ENCODE measurements at places on chromosomes 4 and X.
A peak's percentile ranks its signal among the peaks of the same experiment; 100 is the strongest.

DNA sequence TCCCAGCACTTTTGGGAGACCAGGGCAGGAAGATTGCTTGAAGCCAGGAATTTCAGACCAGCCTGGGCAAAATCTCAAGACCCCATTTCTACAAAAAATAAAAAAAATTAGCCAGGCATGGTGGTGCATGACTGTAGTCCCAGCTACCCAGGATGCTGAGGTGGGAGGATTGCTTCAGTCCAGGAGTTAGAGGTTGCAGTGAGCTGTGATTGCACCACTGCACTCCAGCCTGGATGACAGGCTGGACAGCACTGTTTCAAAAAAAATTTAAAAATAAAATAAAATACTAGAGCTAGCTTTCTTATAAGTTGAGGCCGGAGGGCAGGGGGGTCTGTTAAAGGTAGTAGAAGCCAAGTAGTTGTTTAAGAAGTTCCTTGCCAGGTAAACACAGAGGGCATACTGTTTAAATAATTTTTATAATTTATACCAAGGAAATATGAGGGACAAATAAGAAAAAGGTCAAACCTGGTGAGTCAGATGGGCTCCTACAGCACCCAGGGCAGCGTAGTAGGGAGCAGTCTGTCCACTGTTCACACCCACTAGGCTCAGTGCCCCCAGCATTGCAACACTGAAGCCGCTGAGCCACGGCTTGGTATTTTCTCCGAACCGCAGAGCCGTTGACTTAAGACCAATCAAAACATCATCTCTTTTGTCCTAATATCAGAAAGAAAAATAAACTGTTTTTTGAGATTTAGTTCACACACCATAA is 17.3 kb downstream of the COQ2 start:
- no peak for DNase-seq

DNA sequence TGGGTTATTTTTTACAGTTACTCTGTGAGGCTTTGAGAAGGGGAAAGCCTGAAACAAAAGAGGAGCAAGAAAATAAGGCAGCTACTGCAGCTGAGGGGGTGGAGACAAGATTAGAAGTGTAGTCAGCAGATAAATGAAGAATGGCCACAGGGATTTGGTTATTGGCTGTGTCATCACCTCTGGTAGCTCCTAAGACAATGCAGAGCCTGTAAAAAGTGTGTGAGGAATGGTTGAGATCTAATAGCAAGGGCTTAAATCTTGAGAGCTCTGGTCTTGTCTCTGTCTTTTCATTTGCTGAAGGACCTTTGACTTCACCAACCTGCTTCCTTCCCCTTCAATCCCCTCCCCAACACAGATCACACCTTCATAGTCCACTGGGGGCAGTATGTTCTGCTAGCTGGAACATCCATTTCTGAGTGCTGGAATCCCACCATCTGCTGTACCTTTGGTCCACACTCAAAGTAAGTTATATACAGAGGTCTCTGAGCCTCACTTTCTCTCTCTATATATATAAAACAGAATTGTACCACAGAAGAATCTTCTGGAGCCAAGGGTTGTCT is 213.7 kb upstream of the ZIC3 start:
- DNase-seq: no peak

DNA sequence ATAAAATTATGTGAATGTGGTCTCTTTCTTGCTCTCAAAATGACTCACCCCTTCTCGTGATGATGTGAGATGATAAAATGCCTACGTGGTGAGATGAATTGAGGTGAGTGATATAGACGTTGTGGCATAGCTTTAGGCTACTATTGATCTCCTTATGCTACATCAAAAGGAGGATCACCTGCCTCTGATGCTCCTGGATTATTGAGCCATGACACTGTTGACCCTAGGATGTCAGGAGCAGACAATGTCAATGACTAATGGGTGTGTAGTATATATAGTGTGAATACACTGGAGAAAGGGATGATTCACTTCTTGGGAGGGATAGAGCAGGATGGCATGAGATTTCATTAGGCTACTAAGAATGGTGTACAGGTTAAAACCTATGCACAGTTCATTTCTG is 210.7 kb upstream of the PRPS2 start:
- DNase-seq: no peak

- DNase-seq: peak; percentile 24
Observed at GRCh38 chr4:36285784-36286480, 4.5 kb downstream of the DTHD1 start.

DNA sequence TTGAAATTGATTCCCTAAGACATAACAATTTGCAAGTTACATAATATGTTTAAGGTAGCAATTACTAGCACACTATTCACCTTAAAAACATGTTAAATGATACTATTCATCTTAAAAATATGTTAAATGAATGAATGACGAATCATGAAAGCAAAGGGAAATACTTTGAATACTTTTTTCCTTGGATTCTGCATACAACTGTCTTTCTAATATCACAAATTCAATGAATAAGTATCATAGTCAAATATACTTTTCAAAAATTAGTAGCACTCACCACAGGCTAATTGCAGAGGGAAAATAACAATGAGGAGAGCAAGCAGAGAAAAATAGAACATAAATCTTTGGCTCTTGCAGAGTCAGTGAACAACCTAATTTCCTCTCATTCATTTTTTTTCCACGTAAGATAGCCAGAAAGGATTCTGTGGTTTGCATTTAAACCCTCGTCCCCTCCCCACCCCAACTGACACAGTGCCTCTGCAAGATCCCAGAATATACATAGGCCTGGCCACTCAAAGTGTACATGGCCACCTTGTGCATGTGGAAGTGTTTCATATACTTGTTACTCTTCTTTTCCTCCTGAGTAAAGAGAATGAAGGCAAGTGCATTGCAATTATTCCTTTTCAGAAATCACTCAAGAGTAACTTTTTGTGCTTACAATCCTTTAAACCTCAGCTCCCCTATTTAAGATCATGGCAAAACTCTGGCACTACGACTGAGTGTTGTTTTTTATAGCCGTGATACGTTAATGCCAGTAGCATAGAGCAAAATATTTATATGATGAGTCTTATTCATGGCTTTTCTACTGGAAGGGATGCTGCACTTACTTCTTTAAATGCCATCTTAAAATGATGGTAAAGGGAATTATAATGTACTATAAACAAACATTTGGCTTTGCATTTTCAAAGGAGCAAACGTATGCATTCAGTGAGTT is 236.4 kb downstream of the PDGFC start:
- no peak for DNase-seq

- DNase-seq: no peak
Observed at GRCh38 chrX:54758114-54759055, 39.7 kb downstream of the ITIH6 start.

DNA sequence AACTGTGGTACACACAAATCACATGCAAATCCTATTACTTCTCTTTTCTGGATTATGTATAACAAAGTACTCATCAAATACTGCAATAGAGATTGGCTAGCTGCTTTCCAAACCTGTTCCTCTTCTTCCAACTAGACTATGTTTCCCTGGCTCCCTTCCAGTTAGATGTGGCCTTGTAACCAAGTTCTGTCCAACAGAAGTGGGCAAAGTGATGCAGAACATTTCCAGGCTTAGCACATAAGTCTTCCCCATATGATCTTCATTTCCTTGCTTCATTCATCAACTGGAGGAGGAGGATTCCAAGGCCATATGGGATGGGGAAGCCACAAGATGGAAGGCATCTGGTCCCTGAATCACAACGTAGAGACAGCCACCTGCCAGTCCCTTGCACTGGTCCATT is 8.0 kb downstream of the SLC9A7 start:
- no peak for DNase-seq

DNA sequence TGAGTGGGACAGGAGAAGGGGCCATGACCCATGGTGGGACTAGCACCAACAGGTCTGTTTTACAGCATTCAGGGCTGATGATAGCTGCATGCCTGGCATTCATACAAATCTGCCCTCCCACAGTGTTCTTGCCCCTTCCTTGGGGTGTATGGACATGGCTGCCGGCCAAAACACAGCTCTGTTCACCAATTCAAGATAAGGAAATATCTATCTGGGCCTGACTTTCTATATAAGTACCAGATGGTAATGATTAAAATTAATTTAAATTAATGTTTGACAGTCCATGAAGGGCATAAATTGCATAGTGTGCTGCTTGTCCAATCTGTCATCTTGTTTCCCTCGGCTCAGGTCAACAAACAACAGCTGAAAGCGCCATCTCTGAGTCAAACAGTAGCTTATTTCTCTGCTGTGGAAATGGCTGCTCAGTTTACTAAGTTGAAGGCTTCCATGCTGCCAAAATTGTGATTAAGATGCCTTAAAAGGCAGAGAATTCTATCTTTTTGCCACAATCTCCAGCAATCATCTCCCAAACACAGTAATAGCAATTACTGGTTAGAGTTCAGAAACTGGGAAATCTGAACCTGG is 67.0 kb upstream of the TSPAN7 start:
- DNase-seq: no peak

DNA sequence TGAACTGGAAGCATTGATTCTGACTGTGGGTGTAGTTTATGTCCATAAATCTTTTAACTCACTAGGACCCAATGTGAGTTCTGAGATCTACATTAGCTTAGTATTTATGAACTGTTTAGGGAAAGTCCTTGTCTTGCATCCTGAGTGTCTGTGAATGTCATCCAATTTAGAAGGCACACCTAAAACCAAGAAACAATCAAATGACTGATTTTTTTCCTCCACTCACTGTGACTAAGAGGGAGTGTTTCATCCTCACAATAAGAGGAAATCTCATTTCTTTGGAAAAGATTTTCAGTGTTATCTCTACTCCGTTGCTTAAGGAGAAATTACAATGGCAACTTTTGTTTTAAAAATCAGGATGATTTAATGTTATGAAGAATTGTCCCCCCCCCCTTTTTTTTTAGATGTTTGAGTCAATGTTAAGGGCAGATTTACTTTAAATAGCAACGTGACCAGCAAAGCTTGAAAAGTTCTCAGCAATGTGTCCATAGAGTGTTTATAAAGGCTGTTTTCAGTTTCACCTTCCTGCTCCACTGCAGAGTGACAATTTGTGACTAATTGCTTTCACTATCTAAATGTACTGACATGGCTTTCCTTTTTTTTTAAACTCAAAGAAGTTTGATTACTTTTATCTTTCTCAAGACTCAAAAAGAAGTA is 173.0 kb downstream of the SPCS3 start:
- DNase-seq: no peak

DNA sequence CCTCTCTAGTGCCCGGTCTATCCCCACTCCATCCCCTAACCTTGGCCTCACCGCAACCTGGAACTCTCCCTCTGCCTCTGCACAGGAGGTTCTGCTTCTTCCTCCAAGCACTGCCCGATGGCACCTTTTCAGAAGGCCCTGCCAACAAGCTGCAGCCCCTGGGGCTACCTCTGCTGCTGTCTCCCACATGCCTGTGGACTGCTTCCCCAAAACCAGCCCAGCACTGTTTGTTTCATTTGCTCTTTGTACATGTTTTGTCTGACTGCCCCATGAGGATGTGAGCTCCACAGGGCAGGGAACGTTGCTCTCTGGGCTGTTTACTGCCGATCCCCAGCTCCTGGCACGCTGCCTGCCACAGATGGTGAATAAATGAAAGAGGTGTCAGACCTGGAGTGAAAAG is 85.4 kb downstream of the INTS6L start:
- DNase-seq: no peak

DNA sequence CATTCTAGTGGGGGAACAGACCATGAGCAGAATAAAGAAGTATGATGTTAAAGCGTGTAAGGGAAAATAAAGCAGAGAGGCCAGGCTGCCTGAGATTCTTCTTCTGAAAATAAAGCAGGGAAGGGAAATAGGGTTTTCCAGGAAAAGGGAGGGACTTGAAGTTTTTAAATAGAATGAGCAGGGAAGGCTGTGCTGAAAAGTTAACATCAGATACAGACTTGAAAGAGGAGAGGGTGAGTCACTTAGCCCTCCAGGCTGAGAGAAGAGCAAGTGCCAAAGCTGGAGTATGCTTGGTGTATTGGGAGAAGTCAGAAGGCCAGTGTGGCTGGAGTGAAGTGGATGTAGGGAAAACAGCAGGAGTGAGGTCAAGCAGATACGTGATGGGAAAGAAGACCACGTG is 10.0 kb upstream of the PLK4 start:
- DNase-seq: no peak

DNA sequence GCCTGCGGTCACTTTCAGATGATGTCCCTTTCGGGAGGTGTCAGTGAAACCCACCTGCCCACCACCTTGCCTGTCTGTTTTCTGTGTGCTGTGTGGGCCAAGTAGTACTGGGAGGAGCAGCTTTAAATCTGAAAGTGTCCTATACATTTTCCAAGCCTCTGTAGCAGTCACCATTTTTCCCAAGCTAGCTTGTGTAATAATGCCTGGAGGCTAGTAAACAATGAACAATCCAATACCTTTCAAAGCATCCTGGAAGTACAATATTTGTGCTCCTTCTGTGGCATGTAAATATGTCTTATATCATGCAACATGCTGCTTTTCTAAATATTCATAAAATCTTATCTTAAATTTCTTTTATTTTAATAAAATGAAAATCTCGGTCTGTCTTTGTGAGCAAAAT is 111.6 kb upstream of the C1GALT1C1 start:
- DNase-seq: no peak

GRCh38 chrX:85905851-85906250 is 141.5 kb downstream of the CHM start:
- no peak for DNase-seq

- no peak for DNase-seq
Observed at GRCh38 chrX:21873063-21873775, 17.4 kb downstream of the YY2 start.

DNA sequence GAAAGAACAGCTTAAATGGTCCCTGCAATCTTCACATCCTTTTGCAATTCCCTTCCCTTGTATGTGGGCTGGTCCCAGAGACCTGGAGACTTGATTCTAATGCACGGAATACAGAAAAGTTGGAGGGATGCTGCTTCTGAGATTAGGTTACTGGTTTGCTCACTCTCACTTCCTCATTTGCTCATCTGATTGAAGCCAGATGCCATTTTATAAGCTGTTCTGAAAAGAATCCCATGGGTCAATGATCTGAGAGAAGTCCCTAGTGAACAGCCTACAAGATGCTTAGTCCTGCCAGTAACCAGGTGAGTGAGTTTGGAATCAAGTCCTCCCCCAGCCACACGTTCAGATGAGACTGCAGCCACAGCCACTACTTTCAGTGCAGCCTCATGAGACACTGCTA is 35.9 kb downstream of the MAGEA1 start:
- no peak for DNase-seq

DNA sequence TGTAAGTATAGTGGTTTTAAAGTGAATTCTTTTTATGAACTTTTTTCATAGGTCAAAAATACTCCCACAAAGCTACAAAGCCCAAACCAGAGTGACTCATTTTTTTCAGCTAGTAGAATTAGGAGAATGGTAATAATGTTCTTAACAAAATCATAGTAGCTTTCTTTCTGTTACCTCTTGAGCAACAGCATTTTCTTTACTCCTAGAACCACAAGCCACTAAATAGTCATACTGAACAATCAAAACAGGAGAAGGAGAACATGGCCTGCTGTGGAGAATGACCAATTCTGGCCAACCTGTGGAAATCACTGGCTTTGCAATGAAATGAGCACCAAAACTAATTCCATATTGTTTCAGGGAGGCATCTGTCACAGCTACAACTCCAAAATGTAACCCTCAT is 112.9 kb downstream of the AMMECR1 start:
- DNase-seq: no peak

DNA sequence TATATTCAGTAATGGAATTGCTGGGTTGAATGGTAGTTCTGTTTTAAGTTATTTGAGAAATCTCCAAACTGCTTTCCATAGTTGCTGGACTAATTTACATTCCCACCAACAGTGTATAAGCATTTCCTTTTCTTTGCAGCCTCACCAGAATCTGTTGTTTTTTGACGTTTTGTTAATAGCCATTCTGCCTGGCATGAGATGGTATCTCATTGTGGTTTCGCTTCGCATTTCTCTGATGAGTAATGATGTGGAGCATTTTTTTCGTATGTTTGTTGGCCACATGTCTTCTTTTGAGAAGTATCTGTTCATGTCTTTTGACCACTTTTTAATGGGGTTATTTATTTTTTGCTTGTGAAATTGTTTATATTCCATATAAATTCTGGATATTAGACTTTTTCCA is 13.6 kb upstream of the MAGED4B start:
- no peak for DNase-seq

Data from stimulated activated CD4-positive, alpha-beta T cell treated with anti-CD3 and anti-CD28 coated beads, Interleukin-2, amount 100 ng/mL, for 24 hours (primary cell).